Activated CD8-positive, alpha-beta T cell treated with anti-CD3 and anti-CD28 coated beads for 36 hours (primary cell): ENCODE measurements at places on chromosomes 11 and 22.
A peak's percentile ranks its signal among the peaks of the same experiment; 100 is the strongest.

- DNase-seq, result peak; percentile 77
These were observed 37.2 kb upstream of the ETS1 start for GRCh38 chr11:128624269-128625175.

- DNase-seq, result no peak
These were observed 31.8 kb downstream of the ARHGAP1 start for GRCh38 chr11:46668480-46669085.

DNA sequence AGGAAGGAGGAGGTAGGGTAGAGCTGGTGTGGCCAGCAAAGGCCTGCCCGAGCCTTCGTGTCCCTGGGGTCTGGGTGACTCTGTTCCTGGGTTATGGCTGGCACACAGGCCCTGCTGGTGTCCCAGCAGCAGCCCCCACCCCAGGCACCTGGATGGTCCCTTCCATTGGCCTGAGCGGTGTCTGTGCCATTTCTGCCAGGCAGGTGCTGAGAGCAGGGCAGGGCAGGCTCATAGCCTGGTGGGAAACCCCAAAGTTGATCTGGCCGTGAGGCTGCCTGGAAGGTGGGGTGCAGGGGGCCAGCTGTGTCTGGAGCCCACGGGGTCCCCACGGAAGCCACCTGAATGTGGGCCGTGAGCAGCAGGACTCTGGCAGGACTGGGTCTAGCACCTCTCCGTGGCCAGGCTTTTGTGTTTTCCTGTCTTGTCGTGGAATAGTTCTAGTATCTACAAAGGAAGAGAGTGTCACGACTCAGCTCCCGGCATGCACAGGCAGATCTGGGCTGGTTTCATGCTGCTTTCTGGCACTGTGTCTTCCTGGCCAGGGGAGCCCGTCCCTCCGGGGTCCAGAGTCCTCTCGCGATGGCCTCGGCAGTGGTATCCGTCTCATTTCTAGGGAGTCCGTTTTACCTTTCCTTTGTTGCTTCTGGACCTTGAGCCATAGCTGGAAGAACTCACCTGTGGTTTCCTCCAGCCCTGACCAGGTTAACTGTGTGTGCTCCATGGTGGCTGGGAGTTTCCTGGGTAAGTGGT is 83.7 kb downstream of the KCNQ1 start:
- no peak for DNase-seq

GRCh38 chr11:61980783-61981541 is 13.5 kb upstream of the FTH1 start:
- DNase-seq, result no peak

GRCh38 chr11:2375341-2375853 is 1.7 kb upstream of the CD81 start:
- DNase-seq, result no peak

DNA sequence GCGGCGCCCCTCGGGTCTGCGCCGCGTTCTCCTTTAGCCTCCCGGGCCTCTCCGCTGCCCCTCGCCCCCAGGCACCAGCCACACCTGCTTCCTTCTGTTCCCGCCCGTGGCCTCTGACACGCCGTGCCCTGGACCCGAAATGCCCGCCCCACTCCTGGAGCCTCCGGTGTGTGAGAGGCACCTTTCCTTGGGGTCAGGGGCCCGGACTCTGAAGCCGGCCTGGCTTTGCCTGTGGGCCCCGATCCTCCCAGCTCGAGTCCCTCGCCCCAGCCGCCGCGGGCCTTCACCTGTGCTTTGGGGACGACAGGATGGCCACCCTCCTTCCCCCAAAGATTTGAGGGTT is 661 bp upstream of the CDPF1 start:
- DNase-seq, result peak; percentile 16

- DNase-seq, result no peak
These were observed 8.8 kb downstream of the TBX1 start for GRCh38 chr22:19769393-19769715.

DNA sequence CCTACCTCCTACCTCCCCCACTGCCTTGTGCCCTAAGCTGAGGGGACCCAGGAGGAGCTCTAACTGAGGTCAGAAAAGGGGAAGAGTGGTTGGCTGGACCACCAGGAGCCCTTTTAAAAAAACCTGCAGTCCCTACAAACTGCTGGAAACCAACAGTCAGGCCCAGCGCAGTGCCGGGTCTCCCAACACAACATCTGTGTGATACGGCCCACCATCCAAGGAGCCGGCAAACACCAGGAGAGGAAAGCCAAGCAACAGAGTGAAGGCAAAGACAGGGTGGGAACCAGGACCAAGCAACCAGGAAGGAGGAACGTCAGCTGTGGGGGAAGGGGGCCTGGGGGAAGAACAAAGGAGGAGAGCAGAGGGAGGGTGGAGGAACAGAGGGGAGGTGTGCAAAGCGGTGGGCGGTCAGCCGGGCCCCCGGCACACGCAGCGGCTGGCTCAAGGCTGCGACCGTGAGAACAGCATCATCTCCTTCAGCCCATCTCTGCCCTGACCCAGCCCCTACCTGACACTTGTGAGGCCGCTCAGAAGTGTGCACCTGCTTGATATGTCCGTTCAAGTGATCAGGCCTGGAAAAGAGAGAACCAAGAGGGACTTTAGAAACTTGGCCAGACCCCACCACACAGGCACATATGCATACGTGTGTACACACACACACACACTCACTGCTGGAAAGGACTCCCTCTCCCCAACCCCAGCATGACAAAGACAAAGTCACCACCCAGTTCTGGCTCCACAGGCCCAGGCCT is 3.6 kb downstream of the PATZ1 start:
- DNase-seq, result peak; percentile 21
